ENCODE measurements at places on chromosomes 6 and 20. TPM values are rescaled to one million over a fixed set of nuclear protein-coding genes. Genes with fewer than 3 reads are reported as not detected.
A peak's percentile ranks its signal among the peaks of the same experiment; 100 is the strongest.

Gene SIRPD
- total RNA-seq: not detected

Gene KCNK17
- total RNA-seq: not detected

Gene RBM24
- not detected for total RNA-seq

Gene OVOL2
- 46.6 TPM for total RNA-seq

Gene SAMD5
- 0.38 TPM for total RNA-seq

Gene ARG1
- total RNA-seq: 104 TPM

Gene BPIFA1
- total RNA-seq: not detected

Gene SNX14
- total RNA-seq: 52.0 TPM

Gene TMC2
- total RNA-seq: 0.06 TPM

Gene BTN2A1
- total RNA-seq: 16.4 TPM

- DNase-seq: no peak
Observed at GRCh38 chr6:11381801-11382513, 149.5 kb upstream of the NEDD9 start.

DNA sequence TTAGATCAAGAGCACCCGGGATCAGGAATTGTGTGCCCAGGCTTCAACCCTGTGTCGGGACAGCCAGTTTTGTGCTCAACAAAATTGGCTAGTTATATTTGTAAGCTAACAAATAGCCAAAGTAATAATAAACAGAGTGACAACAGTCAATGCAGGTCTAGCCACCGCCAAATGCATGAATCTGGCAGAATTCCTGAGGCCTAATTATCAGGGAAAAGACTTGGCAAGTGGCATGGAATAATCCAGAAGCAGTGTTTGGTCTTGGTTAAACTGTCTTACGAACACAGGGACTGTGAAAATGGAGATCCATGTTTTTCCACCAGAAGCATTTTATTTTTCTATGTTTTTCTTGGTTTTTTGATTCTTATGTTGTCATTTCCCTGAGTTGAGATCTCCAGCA, 268.8 kb downstream of the ZNF217 start:
- no peak for DNase-seq

DNA sequence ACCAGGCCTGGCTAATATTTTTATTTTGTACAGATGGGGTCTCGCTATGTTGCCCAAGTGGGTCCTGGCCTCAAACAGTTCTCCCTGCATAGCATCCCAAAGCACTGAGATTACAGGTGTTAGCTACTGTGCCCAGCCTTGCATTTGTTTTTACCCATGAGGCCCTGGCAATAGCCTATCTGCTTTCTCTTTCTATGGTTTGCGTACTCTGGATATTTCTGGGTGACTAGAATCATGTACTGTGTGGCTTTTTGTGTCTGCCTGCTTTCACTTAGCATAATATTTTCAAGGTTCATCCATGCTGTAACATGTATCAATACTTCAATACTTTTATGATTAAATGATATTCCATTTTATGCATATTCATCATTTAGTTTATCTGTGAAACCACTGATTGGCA, 451.7 kb downstream of the GRIK2 start:
- DNase-seq: no peak

DNA sequence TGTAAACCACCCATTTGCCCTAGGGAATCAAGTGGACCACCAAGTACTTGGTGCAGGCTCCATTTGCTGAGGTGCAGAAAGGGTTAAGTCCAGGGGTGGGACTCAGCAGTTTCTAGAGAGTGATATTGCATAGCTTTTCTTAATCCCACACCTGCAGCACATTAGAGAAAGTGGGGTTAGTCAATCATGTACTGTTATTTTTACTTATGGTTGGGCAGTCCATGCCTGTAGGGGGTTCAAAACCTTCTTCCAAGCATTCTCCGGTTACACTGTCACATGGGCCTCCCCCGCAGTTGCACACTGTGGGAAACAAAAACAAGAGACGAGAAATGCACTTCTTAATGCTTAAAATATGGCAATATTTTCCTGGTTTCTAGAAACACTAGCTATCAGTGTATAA, 65.5 kb downstream of the LAMA4 start:
- no peak for DNase-seq

GRCh38 chr20:32189691-32190615, 17.6 kb downstream of the PLAGL2 start:
- peak; percentile 88 for DNase-seq

- no peak for DNase-seq
Observed at GRCh38 chr6:18390476-18390875, 3.3 kb downstream of the RNF144B start.

DNA sequence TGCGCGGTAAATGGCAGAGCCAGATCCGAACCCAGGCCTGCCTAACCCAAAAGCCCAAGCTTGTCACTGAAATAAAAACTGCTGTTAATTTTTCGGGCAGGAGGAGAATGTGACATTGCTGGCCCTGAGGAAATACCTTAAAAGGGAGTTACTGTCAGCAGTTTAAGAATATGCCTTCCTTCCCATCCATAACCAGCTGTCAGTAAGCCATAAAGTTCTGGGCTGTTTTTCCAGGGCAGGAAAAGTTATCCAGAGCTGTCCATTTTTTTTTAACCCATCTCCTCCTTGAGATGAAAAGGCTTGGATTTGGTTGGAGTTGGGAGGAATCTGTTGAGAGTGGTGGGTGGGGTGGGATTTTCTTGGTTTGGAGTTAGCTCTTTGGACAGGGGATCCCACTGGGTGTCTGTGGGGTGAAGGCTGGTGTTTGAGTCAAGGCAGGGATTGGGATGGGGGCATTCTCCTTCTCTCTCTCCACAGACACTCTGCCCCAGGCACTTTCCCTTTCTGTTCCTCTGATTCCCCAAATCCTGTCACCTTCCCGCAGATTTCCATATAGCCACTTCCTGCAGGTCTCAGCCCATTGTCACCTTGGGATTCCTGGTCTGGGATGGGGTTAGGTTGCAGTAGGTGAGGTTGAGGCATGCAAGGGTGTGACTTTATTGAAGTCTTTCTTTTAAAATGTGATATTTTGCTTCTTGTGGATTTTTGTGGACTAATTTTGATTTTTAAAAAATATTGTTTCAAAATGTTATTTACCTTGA, 4.3 kb upstream of the KCNG1 start:
- no peak for DNase-seq

GRCh38 chr6:16388488-16388887, 150.1 kb downstream of the GMPR start:
- no peak for DNase-seq

DNA sequence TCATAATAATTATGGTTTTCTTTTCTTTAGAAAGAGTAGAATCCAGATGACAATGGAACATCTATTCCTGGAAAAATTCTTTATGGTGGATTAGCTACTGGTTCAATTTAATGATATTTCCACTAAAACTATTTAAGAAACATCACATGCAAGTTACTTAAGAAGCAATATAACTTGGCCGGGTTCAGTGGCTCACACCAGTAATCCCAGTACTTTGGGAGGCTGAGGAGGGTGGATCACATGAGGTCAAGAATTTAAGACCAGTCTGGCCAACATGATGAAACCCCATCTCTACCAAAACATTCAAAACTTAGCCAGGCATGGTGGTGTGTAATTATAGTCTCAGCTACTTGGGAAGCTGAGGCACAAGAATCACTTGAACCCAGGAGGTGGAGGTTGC, 65.9 kb upstream of the SMLR1 start:
- no peak for DNase-seq

DNA sequence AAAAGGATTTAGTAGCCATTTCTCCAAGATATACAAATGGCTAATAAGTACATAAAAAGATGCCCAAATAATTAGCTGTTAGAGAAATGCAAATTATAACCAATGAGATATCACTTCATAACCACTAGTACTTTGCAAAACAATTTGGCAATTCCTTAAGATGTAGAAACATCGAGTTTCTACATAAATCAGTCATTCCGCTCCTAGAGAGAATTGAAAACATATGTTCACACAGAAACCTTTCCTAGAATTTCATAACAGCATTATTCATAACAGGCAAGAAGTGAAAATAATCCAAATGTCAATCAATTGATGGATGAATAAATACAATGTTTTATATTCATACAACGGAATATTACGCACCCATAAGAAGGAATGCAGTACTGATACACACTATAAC, 20.5 kb upstream of the NT5E start:
- DNase-seq: no peak

- DNase-seq: no peak
Observed at GRCh38 chr6:78476561-78476960, 390.8 kb upstream of the IRAK1BP1 start.

- peak; percentile 37 for DNase-seq
Observed at GRCh38 chr6:110492584-110492983, 16.2 kb upstream of the SLC22A16 start.

GRCh38 chr20:41078329-41078728, 49.7 kb downstream of the TOP1 start:
- DNase-seq: no peak

GRCh38 chr6:7214468-7214867, 98.5 kb downstream of the SSR1 start:
- no peak for DNase-seq

DNA sequence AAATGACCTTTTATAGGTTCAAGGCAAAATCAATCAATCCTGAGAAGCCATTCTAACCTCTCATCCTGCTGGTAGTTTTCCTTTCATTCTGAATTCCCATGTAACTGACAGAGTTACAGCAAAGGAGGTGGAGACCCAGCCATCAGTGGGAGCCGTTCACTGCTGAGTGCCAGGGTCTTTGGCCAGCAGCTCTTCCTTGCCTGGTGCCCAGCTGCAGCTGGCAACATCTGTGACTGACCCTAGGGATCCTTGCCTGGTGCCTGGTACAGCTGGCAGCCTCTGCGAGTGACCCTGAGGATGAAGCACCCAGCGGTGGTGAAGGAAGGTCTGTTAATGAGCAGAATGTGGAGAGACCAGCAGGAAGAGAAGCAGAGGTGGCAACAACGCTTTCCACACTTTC, 314.6 kb downstream of the THBS2 start:
- no peak for DNase-seq

DNA sequence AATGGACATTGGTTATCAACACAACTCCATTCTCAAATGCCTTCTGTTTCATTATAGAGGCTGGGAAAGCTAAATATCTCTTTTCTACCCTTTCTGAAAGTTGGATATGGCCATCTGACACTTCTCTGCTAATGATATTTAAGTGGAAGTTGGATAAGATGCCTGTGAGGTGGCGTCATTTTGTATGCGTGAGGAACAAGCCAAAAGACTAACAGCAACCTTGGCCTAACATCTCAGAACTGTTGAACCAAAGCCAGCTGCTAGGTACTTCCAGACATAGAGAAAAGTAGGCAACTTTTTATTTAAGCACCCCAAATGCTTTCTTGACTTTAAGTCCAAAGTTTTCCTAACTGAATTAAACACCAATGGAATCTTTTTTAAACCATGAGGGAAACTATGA, 708.4 kb downstream of the CD109 start:
- DNase-seq: no peak

DNA sequence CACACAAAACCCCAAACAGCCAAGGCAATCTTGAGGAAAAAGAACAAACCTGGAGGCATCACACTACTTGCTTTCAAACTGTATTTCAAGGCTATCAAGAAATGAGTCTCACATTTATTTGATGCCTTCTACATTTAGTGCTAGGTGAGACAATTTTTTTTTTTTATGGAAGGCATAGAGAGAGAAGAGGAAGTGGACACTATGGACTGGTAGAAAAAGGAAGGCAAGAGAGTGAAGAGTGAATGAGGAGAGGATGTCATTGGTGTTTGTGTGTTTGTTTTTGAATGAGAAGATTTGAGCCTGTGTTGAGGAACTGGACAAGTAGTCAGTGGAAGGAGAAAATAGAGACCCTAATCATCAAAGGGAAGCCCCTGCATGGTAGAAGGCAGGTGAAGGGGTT, 182.0 kb upstream of the JAG1 start:
- DNase-seq: no peak

GRCh38 chr6:169368200-169368599, 114.6 kb upstream of the THBS2 start:
- no peak for DNase-seq

DNA sequence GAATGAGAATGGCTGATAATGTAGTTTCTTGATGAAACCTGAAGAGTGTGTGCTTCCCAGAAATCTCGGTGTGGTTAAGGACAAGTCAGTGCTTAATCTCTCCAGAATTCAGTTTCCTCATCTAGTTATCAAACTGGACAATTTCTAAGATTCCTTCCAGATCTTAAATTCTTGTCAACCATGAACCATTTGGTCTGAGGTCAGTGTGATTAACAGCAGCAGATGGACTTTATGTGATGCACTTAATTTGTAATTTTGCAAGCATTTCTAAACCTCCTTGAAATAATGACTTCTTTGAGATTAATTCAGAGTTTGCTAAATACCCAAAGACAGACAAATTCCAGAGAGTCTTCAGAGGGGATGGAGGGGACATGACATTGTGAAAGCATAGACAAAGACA, 160.3 kb downstream of the KIF16B start:
- DNase-seq: no peak

DNA sequence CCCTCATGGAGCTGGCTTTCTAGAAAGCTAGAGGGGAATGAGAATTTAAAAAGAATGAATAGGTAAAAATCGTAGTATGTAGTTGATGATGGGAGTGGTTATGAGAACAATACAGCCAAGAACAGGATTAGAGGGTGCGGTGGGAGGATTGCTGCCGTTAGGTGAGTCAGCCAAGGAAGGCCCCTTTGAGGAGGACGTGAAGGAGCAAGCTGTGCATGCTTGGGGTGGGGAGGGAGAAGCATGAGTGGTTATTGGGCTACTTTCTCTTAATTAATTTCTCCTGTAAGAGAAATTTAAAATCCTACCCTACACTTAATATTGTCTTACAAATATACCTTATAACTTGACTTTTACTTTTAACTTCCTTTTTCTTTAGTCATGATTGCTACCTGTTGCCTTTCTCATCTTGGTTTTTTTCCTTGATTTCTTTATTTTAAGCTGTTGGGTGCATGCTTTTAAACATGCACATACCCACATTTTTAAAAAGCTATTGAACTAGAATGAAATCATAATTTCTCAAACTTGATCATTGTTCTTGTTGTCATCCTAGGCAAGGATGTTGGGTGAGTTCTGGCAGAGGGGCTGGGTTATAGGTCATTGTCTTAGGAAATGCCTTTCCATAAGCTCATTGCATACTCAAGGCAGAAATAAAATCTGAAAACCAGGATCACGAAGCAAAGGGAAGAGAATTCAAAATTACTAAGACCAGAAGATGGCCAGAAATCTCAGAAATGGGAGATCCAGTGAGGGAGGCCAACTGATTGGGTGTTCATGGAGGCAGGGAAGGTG, 114.5 kb downstream of the TCP11 start:
- no peak for DNase-seq

DNA sequence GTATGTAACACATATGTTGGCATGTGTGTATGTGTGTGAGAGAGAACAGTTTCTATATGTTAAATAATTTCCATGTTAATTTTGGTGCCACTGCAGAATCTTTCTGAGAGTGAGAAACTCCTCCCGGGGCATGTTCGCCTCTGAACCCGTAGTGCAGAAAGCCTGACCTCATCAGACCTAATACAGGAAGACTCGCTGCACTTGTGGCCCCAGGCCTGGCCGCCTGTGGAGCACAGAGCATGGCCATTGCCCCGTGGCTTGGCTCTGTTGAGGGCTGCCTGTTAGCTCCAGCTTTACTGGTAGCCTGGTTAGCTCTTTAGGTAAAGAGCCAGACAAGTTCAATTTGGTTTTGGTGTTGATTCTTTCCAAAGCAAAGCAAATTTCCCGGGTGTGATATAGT, 25.5 kb downstream of the FARS2 start:
- no peak for DNase-seq

- DNase-seq: no peak
Observed at GRCh38 chr20:62979876-62980373, 26.8 kb downstream of the BHLHE23 start.

- no peak for DNase-seq
Observed at GRCh38 chr6:38982470-38982869, 66.1 kb upstream of the GLP1R start.
